ENCODE measurements at places on chromosomes 16 and 17.

GRCh38 chr16:53896722-53897121 lies 192.8 kb downstream of the FTO start:
- peaks cover 1% of the 10 kb centered on the region for H3K4me1 ChIP-seq
- no peak for DNase-seq
- H3K27ac ChIP-seq, result no peak overlapping the region
- H3K4me3 ChIP-seq, result no peak overlapping the region
- H3K36me3 ChIP-seq, result no peaks in the 10 kb centered on the region
- no peaks in the 10 kb centered on the region for H3K27me3 ChIP-seq

DNA sequence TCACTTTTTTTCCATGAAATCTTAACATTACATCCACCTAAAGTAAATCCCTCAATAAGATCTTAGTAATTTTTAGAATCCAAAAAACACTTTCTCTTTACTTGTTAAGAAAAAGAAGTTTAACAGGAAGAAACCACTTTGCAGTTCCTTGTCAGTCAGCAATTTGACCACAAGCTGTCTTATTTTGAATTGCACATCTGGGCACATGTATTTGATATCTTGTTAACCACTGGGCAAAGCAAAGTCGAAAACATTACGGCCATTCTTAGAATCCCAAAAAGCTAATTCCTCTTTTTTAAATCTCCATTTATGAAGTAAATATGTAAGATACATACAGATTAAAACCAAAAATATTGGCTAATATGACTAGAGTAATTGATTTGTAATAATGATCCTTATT lies 1.1 kb downstream of the ABCA10 start:
- no peak overlapping the region for H3K27ac ChIP-seq
- no peak for DNase-seq
- H3K4me1 ChIP-seq, result peaks cover 27% of the 10 kb centered on the region
- no peaks in the 10 kb centered on the region for H3K27me3 ChIP-seq

DNA sequence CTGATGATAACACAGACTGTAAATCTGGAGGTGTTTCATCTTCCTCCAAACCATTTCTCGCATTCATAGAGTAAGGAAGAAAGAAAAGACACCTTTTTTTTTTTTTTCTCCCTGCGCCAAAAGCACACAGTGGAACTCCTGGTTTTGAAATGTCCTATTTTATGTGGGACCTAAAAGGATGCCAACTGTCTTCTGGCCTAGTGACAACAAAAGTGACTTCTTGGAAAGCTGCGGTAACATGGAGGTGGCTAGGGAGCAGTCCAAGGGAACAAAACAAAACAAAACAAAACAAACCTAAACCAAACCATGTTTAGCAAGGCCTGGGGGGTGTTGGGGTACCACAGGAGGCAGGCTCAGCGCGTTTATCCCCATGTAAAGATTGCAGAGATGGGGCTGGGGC lies 174.8 kb downstream of the XYLT1 start:
- H3K36me3 ChIP-seq, result peaks cover 2% of the 10 kb centered on the region
- H3K4me3 ChIP-seq, result no peak overlapping the region
- H3K27me3 ChIP-seq, result no peaks in the 10 kb centered on the region
- H3K4me1 ChIP-seq, result peaks cover 10% of the 10 kb centered on the region
- no peak for DNase-seq

DNA sequence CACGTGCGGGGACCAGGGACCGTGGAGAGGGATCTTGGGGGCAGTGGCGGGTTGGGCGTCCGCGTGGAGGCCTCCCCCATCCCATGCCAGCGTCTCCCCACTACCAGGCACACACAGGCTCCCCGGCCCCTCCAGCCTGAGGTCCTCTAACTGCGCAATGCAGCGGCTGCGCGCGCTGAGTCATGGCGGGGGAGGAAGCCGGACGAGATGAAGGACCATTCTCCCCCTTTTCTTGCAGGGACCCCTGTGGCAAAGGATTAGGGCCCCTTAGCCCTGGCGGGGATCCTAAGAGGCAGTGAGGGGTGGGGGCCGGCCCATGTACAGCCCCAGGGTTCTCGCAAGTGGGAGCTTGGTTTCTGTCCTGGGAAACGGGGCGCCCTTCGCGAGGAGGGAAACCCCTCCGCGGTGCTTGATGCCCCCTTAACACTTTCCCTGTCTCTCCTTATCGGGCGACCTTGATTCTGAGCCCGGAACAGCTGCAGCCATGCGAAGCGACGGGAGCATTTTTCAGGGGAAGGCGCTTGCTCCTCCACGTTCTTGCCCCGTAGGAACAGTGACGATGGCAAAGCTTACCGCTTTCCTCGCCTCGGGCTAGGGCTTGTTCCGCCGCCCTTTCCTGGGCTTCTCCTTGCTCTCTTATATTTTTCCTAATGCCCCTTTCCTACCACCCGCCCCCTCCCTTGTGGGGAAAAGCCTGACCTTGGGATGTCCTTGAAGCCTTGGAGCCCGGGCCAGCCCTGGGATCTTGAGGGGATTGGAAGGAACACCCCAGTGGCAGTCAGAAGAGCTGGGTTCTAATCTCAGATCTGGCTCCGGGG lies 592 bp downstream of the ALDOA start:
- H3K27ac ChIP-seq, result peak overlapping the region; percentile 97
- DNase-seq, result no peak
- H3K4me1 ChIP-seq, result peaks cover 44% of the 10 kb centered on the region
- H3K36me3 ChIP-seq, result peaks cover 8% of the 10 kb centered on the region

GRCh38 chr17:62625184-62625869 lies 2.1 kb upstream of the MRC2 start:
- no peak overlapping the region for H3K27ac ChIP-seq
- H3K27me3 ChIP-seq, result peaks cover 3% of the 10 kb centered on the region
- peaks cover 15% of the 10 kb centered on the region for H3K4me1 ChIP-seq
- no peaks in the 10 kb centered on the region for H3K36me3 ChIP-seq
- no peak for DNase-seq
- peak overlapping the region; percentile 30 for H3K4me3 ChIP-seq

- H3K27me3 ChIP-seq, result peaks cover 12% of the 10 kb centered on the region
- H3K4me3 ChIP-seq, result peak within 1 kb of the TSS; percentile 75
- peaks cover 9% of the 10 kb centered on the region for H3K4me1 ChIP-seq
- no peaks in the 10 kb centered on the region for H3K36me3 ChIP-seq
These were observed at the start of gene SDR42E2 for GRCh38 chr16:22161999-22162655. Gene SDR42E2, plus strand, starts transcription at chr16:22162506. Its CDS starts 3,077 bp downstream, at chr16:22165583.

GRCh38 chr16:46762583-46762982 lies 14.4 kb upstream of the MYLK3 start:
- H3K4me1 ChIP-seq, result no peaks in the 10 kb centered on the region
- H3K36me3 ChIP-seq, result no peaks in the 10 kb centered on the region
- H3K27me3 ChIP-seq, result peaks cover 21% of the 10 kb centered on the region
- H3K4me3 ChIP-seq, result no peak overlapping the region
- no peak for DNase-seq

DNA sequence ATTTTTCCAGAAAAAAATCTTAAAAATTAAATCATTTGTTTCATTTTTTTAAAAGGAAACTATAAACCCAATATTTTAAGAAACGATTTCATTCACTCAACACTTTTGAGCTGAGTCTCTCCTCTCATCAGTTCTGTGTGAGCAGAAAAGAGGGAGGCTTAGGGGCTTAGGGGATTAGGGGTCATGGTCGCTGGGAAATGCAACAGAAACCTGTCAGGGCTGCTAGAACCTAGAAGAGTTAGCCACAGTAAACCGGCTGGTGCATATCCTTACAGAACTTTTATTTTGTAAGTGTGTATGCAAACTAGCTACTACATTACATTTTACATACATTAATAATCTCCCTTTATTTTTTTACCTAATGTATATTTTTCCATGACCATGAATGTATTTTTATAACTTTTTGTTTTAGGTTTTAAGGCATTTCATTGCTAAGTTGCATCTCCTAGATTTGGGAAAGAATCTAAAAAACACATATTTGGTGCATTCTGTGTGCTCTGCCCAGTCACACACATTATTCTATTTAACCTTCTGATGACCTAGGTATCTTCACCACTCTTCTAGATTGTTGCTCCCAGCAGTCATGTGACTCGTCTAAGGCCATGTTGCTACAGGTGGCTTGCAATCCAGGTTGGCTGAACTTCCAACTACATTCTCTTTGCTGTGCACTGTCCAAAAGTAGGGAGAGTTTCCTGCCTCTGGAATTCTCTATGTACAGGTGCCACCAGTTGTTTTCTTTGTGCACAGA lies 24.4 kb downstream of the TBC1D3B start:
- H3K36me3 ChIP-seq, result no peaks in the 10 kb centered on the region
- H3K4me1 ChIP-seq, result peaks cover 7% of the 10 kb centered on the region
- DNase-seq, result no peak

DNA sequence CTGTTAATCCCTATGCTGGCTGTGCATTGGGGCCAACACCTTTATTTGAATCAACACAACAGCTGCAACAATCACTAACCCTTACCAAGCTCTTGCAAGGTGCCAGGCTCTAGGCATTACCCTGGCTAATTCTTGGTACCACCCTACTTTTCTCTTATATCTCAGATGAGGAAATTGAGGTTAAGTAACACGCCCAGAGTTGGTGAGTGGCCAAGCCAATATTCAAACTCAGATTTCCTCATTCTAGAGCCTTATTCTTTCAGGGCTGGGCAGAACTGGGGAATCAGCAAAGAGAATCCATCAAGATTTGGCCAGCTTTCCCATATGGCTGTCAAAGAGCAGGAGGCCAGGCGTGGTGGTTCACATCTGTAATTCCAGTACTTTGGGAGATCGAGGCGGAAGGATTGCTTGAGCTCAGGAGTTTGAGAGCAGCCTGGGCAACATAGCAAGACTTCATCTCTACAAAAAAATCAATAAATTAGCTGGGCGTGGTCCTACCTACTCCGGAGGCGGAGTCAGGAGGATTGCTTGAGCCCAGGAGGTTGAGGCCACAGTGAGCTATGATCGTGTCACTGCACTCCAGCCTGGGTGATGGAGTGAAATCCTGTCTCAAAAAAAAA lies 23.7 kb downstream of the ARSG start:
- H3K27me3 ChIP-seq, result no peaks in the 10 kb centered on the region
- no peaks in the 10 kb centered on the region for H3K36me3 ChIP-seq
- peak overlapping the region; percentile 84 for H3K27ac ChIP-seq

DNA sequence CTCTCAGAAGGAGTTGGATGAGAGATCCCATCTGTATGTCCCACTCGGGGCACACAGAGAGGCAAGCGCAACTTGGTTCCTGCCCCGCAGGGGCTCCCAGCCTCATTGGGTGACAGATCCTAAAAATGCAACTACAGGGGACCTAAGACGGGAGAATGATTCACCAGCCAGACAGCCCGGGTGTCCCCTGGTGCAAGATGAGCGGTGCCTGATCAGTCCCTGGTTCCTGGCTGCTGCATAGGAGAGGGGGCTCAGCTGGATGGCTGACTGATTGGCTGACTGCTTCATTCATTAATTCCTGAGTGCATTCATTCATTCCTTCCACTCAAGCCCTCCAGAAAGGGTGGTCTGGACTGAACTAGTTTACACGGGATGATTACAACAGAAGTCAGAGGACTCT lies 22.0 kb downstream of the WNT3 start:
- DNase-seq, result no peak
- peaks cover 36% of the 10 kb centered on the region for H3K27me3 ChIP-seq
- H3K4me3 ChIP-seq, result no peak overlapping the region
- H3K36me3 ChIP-seq, result no peaks in the 10 kb centered on the region

GRCh38 chr17:61617330-61617729 lies 26.3 kb upstream of the NACA2 start:
- H3K27ac ChIP-seq, result no peak overlapping the region
- DNase-seq, result no peak
- H3K27me3 ChIP-seq, result peaks cover 15% of the 10 kb centered on the region
- peaks cover 10% of the 10 kb centered on the region for H3K36me3 ChIP-seq
- H3K4me3 ChIP-seq, result no peak overlapping the region

- no peaks in the 10 kb centered on the region for H3K27me3 ChIP-seq
- H3K4me1 ChIP-seq, result peaks cover 10% of the 10 kb centered on the region
- H3K4me3 ChIP-seq, result no peak overlapping the region
- DNase-seq, result no peak
- no peaks in the 10 kb centered on the region for H3K36me3 ChIP-seq
These were observed 212.7 kb downstream of the MRTFB start for GRCh38 chr16:14283786-14284185.

GRCh38 chr16:30395992-30396585 lies 869 bp downstream of the ZNF48 start:
- peak overlapping the region; percentile 83 for H3K4me3 ChIP-seq
- DNase-seq, result no peak
- H3K27ac ChIP-seq, result peak overlapping the region; percentile 43
- H3K4me1 ChIP-seq, result peaks cover 52% of the 10 kb centered on the region
- H3K36me3 ChIP-seq, result no peaks in the 10 kb centered on the region
- no peaks in the 10 kb centered on the region for H3K27me3 ChIP-seq

- H3K4me3 ChIP-seq, result no peak overlapping the region
- peak overlapping the region; percentile 54 for H3K27ac ChIP-seq
- no peaks in the 10 kb centered on the region for H3K36me3 ChIP-seq
- H3K27me3 ChIP-seq, result no peaks in the 10 kb centered on the region
- no peak for DNase-seq
- H3K4me1 ChIP-seq, result peaks cover 2% of the 10 kb centered on the region
These were observed 78.9 kb downstream of the TRIM37 start for GRCh38 chr17:59027750-59028149.

- no peak for DNase-seq
- peaks cover 3% of the 10 kb centered on the region for H3K27me3 ChIP-seq
- H3K27ac ChIP-seq, result no peak overlapping the region
- no peaks in the 10 kb centered on the region for H3K36me3 ChIP-seq
- H3K4me1 ChIP-seq, result no peaks in the 10 kb centered on the region
These were observed 65.0 kb upstream of the AXIN2 start for GRCh38 chr17:65626451-65626850.

DNA sequence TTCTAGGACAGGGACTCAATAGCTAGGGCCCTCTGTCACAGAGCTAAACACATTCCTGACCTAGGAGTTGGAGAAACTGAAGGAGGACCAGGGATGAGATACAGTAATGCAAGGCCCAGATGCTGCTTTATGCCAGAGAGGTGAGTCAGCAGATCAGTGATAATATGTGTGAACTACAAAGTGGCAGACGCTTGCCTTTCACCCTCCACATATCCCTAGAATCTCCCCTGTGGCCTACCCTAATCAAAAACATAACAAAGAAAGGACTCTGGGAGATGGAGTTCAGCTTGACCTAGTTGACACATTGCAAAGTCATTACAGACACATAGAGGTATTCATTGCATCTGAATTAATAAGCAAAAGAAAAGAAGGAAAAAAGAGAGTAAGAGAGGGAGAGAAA lies 417.6 kb upstream of the DYNLRB2 start:
- H3K4me1 ChIP-seq, result no peaks in the 10 kb centered on the region
- H3K4me3 ChIP-seq, result no peak overlapping the region
- H3K27me3 ChIP-seq, result peaks cover 17% of the 10 kb centered on the region
- no peak for DNase-seq
- no peaks in the 10 kb centered on the region for H3K36me3 ChIP-seq
- H3K27ac ChIP-seq, result no peak overlapping the region

DNA sequence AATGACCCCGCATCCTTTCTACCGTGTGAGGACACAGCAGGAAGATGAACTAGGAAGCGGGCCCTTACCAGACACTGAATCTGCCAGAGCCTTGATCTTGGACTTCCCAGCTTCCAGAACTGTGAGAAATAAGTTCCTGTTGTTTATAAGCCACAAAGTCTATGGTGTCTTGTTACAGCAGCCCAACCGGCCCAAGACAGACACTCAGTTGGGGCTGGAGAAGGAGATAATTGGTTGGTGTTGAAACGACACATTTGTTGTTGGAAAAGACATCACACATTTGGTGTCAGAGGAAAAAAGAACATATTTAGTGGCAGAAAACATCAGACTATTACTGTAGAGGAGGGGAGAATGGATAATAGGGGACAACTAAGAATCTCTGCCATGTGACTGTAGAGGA lies 122.3 kb upstream of the SEC14L1 start:
- no peaks in the 10 kb centered on the region for H3K27me3 ChIP-seq
- H3K27ac ChIP-seq, result no peak overlapping the region
- no peak for DNase-seq
- H3K4me3 ChIP-seq, result no peak overlapping the region
- H3K36me3 ChIP-seq, result no peaks in the 10 kb centered on the region
